NCI-H1930 (cell line): ENCODE measurements at places on chromosomes 5 and 9.

DNA sequence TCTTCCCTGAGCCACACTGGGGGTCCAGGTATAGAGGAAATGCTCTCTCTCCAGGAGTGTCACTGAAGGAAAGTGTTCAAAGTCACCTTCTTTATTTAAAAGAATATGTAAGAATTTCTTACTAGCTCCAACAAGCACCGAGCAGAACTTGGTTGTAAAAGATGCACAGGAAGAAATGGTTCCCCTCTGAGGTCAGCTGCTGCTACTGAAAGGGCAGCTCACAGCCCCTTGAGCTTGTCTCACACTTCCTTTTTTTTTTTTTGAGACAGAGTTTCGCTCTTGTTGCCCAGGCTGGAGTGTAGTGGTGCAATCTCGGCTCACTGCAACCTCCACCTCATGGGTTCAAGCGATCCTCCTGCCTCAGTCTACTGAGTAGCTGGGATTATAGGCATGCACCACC is 77.2 kb downstream of the PRRT1B start:
- DNase-seq = no peak

- no peak for DNase-seq
Observed at GRCh38 chr9:127572961-127573721, 38.9 kb upstream of the STXBP1 start.

GRCh38 chr9:14298601-14299022 is 15.3 kb downstream of the NFIB start:
- no peak for DNase-seq

DNA sequence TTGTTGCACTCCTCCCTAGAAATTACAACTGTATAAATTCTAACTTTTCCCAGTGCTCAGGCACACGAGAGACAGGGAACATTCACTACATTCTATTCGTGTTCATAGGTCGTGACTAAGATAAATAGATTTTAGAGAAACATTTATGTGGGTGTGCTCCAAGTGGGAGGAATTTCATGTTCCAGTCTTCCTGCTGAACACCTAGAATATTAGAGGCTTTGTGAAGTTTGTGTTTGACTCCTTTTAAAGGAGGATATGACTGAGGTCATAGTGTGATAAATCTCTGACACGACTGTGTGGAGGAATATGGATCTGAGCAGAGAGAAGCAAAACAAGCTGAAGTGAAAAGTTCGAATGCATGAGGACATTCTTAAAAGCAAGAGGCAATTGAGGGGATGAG is 355.3 kb downstream of the ZSWIM6 start:
- no peak for DNase-seq

DNA sequence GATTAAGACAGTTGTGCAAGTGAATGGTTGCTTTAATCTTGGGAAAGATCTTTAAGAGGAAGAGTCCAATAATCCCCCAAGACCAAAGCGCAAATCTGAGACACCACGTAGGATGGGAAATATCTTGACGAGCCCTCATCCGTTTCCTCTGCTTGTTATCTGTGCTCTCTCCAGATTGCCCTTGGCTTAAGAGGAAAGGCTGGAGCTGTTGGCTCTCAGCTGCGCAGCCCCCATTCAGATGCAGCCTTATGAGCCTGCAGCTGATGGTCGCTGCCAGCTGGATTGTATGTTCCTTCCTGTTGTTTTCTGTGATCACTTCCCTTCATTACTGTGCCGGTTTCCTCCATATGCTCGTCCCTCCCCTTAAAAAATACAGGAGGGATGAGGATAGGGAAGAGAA is 47.7 kb downstream of the PWWP2A start:
- no peak for DNase-seq
